Pancreas (tissue), 10 donors: ENCODE measurements at places on chromosomes 13 and 19.
A peak's percentile ranks its signal among the peaks of the same experiment; 100 is the strongest.

DNA sequence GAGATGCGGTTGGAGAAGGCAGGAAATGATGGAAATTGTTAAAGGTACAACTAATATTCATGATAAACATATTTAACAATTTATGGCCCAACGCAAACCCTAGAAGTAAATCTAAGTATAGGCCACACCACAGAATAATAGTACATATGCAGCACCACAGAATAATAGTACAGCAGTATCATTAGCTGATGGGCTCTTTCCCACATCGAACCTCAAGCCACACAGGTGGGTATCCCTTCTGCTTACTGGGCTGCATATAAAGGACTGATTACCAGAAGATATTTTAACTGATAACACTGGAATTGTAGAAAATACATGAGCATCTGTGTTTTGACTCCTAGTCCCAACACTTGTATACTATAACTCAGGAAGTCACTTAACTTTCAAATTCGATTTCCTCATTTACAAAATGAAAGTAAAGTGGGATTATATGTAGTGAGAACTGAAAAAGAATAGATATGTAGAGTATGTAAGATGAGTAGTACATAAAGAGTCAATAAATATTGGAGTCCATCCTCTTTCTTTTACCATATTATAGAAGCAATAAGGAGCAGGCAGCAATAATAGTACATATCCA is 91.5 kb downstream of the TSC22D1 start:
- H3K27me3 ChIP-seq, result no peaks in the 10 kb centered on the region
- no peaks in the 10 kb centered on the region for H3K4me1 ChIP-seq

DNA sequence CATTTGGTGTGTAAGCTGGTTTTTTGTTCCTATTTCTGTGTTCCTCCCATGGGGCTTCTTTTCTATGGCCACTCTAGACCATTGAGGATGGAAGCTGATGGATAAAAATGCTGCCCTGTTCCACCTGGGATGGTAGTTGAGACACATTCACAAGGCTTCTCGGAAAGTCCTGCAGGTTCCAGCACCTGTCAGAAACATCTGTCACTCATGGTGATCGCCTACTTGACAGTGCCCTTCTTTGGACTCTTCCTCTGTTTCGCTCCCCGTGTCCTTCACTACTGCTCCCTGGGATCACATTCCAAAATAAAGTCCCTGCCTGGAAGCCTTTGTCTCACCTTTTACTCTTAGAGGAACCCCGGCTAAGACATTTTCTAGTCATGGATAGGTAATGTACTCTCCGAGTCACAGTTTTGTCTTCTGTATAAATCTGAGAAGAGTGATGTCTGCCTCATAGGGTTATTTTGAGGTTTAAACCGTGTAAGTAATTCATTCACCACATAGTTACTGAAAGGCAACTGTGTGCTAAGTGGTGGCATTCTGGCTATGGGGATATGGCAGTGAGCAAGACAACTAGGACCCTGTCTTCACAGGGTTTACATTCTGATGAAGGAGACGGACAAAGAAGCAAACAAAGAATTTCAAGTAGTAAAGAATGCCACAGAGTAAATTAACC is 21.0 kb downstream of the UBAC2 start:
- peaks cover 16% of the 10 kb centered on the region for H3K4me1 ChIP-seq
- no peaks in the 10 kb centered on the region for H3K27me3 ChIP-seq
- H3K36me3 ChIP-seq, result no peaks in the 10 kb centered on the region
- no peak overlapping the region for H3K4me3 ChIP-seq
- H3K27ac ChIP-seq, result no peak overlapping the region

DNA sequence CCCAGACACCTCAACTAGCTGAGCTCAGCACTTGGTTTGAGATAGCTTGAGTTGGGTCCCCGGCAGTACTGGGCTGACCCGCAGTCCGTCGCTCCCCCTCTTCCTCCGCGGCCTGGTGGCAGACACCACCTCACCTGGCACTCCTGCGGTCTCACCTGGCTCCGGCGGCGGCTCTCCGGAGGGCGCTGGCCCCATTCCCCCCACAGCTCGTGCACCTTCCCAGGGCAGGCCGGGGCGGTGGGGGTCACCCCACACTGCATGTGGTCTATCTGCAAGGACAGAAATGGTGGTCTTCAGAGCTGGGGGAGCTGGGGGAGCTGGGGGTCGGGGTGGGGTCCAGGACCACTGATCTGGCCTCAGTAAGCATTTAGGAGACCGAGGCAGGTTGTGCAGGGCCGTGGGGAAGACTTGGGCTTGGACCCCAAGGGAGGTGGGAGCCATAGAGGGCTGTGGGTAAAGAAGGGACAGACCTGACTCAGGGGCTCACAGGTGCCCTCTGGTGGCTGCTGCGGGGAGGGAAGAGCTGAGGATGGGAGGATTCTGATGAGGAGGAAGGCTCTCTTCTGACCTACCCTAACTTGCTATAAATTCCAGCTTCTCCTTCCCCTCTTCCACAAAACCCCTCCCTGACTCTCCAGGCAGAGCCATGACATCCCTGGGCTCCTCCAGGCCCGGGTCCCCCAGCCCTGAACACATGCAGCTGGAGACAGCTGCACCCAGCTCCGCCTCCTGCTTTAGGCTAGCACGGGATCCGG is 6.7 kb upstream of the PLIN4 start:
- no peak overlapping the region for H3K27ac ChIP-seq
- H3K4me1 ChIP-seq, result no peaks in the 10 kb centered on the region
- H3K27me3 ChIP-seq, result no peaks in the 10 kb centered on the region
- no peak for DNase-seq
- H3K4me3 ChIP-seq, result no peak overlapping the region
- H3K36me3 ChIP-seq, result no peaks in the 10 kb centered on the region

GRCh38 chr13:113918981-113919701 is 54.7 kb downstream of the C13orf46 start:
- no peak for DNase-seq
- H3K4me1 ChIP-seq, result no peaks in the 10 kb centered on the region
- H3K27ac ChIP-seq, result no peak overlapping the region
- no peaks in the 10 kb centered on the region for H3K27me3 ChIP-seq
- no peak overlapping the region for H3K4me3 ChIP-seq
- H3K36me3 ChIP-seq, result no peaks in the 10 kb centered on the region

DNA sequence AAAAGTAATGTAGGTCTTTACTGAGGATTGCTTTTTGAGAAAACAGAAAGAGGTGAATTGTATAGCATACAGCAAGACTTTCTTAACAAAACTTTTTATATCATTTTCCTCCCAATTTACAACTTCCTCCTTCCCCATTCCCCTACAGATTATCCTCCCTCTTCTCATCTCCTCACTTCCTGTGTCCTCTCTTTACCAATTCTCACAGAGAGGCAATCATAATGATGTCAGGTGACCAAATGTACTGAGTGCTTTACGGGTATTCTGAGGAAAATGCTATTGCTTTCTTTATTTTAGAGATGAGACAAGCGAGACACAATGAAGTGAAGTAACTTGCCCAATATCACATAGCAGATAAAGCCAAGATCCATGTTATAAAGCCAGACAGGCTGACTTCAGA is 1.7 kb upstream of the MTMR6 start:
- no peaks in the 10 kb centered on the region for H3K36me3 ChIP-seq
- DNase-seq, result no peak
- H3K4me1 ChIP-seq, result no peaks in the 10 kb centered on the region
- no peaks in the 10 kb centered on the region for H3K27me3 ChIP-seq
- H3K4me3 ChIP-seq, result no peak overlapping the region

GRCh38 chr13:67366533-67366932 is 136.4 kb upstream of the PCDH9 start:
- no peaks in the 10 kb centered on the region for H3K4me1 ChIP-seq
- no peak for DNase-seq
- no peaks in the 10 kb centered on the region for H3K27me3 ChIP-seq

GRCh38 chr13:90999401-90999800 is 348.1 kb upstream of the MIR17HG start:
- no peaks in the 10 kb centered on the region for H3K36me3 ChIP-seq
- H3K27me3 ChIP-seq, result no peaks in the 10 kb centered on the region
- DNase-seq, result no peak
- H3K4me1 ChIP-seq, result no peaks in the 10 kb centered on the region

DNA sequence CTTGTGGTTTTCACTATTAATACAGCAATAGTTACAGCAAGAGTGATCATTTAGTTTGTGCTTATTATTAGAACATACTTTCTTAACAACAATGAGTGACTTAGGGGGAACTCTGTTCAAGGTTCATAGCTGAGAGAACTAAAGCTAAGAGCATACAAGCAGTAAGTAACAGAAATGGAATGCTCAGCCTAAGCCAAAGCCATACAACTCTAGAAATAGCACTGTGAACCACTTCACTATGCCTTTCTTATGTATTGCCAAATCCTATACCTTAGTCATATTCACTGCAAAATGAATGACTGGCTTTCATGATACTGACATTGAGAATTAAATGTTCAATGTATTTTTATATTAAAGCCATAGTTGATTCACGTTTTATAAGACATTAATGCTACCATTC is 599.7 kb upstream of the SLITRK1 start:
- no peaks in the 10 kb centered on the region for H3K4me1 ChIP-seq
- H3K36me3 ChIP-seq, result no peaks in the 10 kb centered on the region
- no peak for DNase-seq

- H3K36me3 ChIP-seq, result no peaks in the 10 kb centered on the region
- no peak for DNase-seq
- H3K4me1 ChIP-seq, result peaks cover 6% of the 10 kb centered on the region
- no peaks in the 10 kb centered on the region for H3K27me3 ChIP-seq
These were observed 7.8 kb upstream of the DGKH start for GRCh38 chr13:42040730-42041010.

GRCh38 chr13:65035302-65035701 is 2194.8 kb downstream of the PCDH9 start:
- no peak overlapping the region for H3K4me3 ChIP-seq
- H3K4me1 ChIP-seq, result no peaks in the 10 kb centered on the region
- no peaks in the 10 kb centered on the region for H3K27me3 ChIP-seq
- no peaks in the 10 kb centered on the region for H3K36me3 ChIP-seq

GRCh38 chr13:99986741-99987140 is 5.2 kb downstream of the ZIC2 start:
- H3K27ac ChIP-seq, result no peak overlapping the region
- no peak for DNase-seq
- H3K36me3 ChIP-seq, result no peaks in the 10 kb centered on the region
- no peaks in the 10 kb centered on the region for H3K4me1 ChIP-seq
- no peak overlapping the region for H3K4me3 ChIP-seq
- H3K27me3 ChIP-seq, result peaks cover 27% of the 10 kb centered on the region

- peaks cover 45% of the 10 kb centered on the region for H3K4me1 ChIP-seq
- no peaks in the 10 kb centered on the region for H3K27me3 ChIP-seq
- H3K27ac ChIP-seq, result peak overlapping the region; percentile 78
- no peak overlapping the region for H3K4me3 ChIP-seq
These were observed 159.5 kb downstream of the KDM4B start for GRCh38 chr19:5128251-5128935.

DNA sequence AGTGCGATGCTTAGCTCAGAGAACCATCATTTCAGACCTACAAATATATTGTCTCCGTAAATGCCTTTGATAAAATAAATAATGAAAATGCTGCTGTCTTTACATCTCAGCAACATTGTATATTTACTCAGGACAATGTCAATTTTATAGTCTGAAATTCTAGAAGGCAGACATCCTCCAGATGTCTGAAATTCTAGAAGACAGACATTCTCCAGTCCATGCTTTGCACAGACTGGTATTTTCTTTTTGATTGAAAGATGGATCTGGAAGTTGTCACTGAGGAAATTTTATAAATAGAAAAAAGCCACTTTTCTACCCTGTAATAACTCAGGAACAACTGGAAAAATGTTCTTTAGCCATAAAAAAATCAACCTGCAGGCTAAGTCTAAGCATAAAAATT is 2293.3 kb downstream of the PCDH9 start:
- no peak overlapping the region for H3K27ac ChIP-seq
- no peak overlapping the region for H3K4me3 ChIP-seq
- no peak for DNase-seq
- H3K4me1 ChIP-seq, result no peaks in the 10 kb centered on the region

DNA sequence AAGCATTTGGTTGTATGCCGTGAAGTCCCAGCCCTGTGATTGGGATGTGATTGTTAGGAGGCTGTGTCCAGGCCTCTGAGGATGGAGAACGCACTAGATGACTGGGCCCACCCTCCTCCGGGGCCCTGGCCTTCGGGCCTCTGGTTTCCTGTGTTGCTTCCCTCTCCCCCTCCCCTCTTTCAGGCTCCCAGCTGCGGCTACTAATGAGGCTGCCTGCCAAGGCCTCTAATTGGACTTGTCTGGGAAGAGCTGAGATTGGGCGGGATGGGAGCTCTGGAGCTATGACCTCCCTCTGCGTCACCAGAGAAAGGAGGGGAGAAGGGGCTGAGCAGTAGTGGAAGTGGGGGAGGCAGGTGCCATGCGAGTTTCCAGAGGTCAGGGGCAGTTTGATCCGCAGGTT is 9.9 kb downstream of the PTH2 start:
- no peak overlapping the region for H3K4me3 ChIP-seq
- no peaks in the 10 kb centered on the region for H3K27me3 ChIP-seq
- no peak overlapping the region for H3K27ac ChIP-seq
- no peaks in the 10 kb centered on the region for H3K4me1 ChIP-seq

- no peak for DNase-seq
- no peaks in the 10 kb centered on the region for H3K4me1 ChIP-seq
- H3K27ac ChIP-seq, result no peak overlapping the region
- no peaks in the 10 kb centered on the region for H3K27me3 ChIP-seq
These were observed 208.9 kb upstream of the SLC10A2 start for GRCh38 chr13:103275081-103275480.

DNA sequence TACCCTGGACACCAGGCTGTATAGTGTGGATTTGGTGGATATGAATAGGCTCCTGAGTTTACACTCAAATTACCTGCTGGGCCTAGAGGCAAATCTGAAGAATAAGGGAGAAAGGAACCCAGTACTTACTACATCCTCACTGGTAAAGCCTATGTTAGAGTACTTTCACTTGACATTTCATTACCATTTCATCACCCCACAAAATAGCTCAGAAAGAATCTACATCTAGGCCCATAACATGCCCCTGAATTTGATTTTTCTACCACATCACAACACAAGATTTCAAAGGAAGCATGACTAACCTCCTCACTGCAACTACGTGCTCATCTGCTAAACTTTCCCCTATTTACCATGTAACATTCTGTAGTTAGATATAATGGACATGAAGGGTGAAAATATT is 43.3 kb downstream of the VWA8 start:
- H3K27ac ChIP-seq, result no peak overlapping the region
- H3K4me3 ChIP-seq, result no peak overlapping the region
- DNase-seq, result no peak
- H3K4me1 ChIP-seq, result no peaks in the 10 kb centered on the region

GRCh38 chr13:46896341-46897137 is at the start of gene HTR2A:
Gene HTR2A, minus strand, starts transcription at chr13:46897053. Its CDS starts 1,147 bp downstream, at chr13:46895906.
- no peaks in the 10 kb centered on the region for H3K36me3 ChIP-seq
- no peaks in the 10 kb centered on the region for H3K4me1 ChIP-seq
- H3K27me3 ChIP-seq, result no peaks in the 10 kb centered on the region
- H3K4me3 ChIP-seq, result peak within 1 kb of the TSS; percentile 23

DNA sequence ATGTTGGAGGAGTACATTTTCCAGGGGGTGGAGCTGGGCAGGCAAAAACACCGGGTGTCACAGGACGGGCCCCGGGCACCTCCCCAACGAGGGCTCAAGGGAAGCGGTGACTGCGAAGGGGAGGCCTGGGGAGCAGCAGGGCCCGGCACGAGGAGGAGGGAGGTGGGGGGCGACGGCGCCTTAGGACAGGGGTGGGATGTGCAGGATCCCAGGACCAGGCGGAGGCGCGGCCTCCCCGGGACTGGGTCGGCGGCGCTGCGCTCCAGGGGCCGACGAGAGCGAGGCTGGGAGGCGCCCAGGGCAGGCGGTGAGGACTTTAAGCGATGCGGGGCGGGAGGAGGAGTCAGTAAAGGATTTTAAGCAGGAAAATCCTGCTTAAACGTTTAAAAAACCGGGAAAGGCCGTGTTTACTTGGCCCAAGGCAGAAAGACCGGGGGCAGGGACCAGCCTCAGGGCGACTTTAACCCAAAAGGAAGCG is 427 bp downstream of the ZNF160 start:
- no peaks in the 10 kb centered on the region for H3K27me3 ChIP-seq
- peak; percentile 70 for DNase-seq
- peak overlapping the region; percentile 59 for H3K4me3 ChIP-seq
- peak overlapping the region; percentile 77 for H3K27ac ChIP-seq
- peaks cover 14% of the 10 kb centered on the region for H3K4me1 ChIP-seq
